Activated effector memory CD4-positive, alpha-beta T cell treated with Interleukin-2 at 50 U/mL for 16 hours (primary cell): ENCODE measurements at places on chromosomes 1 and 21.

DNA sequence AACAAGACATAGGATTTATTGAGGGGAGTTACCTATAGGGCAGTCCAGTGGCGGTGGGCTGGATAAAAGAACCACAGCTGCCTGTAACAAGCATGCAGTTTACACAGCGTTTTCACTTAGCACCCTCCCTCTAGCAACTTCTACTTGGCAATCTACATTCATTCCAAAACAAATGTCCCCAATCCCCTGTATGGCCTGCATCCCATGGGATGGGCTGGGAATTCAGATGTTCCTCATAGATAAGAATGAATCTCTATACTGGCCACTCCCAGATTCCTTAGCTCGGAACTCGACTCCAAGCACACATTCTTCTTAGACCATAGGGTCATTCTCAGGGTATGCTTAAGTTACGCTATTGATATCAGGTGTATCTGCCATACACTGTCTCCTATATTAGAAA, 33.3 kb downstream of the PCP4 start:
- no peak for DNase-seq

- DNase-seq: peak; percentile 14
These were observed 38.4 kb downstream of the TAS1R2 start for GRCh38 chr1:18820791-18821641.

GRCh38 chr1:85460555-85461088, 4.3 kb downstream of the DDAH1 start:
- no peak for DNase-seq

DNA sequence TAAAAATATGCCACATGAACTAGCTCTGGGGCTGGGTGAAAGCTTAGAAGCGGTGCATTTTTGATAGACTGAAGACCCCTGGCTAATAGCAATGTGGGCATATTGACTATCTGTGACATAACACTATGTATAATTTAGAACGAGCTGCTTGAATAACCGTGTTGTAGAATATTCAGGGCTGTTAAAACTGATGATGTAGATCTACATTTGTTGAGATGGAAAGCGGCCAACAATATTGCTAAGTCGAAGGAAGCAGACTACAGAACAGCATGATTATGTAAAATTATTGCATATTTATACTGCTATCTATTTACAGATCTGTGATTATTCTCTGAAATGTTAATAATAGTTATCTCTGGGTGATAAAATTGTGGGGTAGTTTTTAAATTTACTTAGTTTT, 41.1 kb upstream of the BCL10 start:
- DNase-seq: no peak

DNA sequence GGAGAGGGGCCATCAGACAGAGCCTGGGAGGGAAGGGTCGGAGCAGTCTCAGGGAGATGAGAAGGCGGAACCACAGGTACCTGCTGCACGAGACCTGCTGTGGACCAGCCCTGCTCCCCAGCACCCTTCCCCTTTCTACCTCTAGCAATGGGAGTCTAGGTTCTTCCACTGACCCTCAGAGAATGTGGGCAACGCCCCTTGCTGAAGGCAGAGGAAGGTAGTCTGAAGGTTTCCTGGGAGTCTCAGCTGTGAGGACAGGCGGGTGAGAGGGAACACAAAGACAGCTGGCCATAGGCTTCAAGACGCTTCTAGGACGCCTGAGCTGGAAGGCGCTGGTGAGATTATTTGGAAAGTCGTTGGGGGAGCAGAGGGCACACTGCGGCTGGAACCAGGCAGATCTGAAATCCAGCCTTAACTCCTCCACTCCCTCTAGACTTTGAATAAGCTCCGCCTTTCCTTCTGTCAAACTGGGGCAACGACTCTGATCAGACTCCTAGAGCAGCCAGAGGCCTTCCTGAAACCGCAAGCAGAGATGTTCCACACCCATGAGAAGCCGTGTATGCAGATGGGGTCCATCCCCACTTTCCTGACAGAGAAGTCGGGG, 18.1 kb downstream of the SLC45A3 start:
- DNase-seq: no peak

GRCh38 chr1:58249737-58250586, 296.6 kb downstream of the OMA1 start:
- no peak for DNase-seq

DNA sequence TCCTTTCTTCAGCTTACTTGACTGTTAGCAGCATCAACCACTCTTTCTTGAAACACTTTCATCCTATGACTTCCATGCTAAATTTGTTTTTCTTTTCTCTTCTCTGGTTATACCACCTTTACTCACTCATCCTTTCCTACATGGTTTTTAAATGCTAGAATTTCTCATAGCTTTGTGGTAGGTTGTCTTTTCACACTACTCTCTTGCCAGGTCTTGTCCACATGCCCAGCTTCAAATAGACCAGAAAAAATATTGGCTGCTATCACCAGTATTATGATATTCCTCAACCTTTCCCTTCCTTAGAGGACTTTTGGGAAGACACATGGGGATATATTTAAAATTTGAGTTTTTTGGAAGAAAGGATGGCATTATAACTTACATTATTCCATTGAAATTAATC, 48.8 kb downstream of the PPP1R12B start:
- DNase-seq: no peak

DNA sequence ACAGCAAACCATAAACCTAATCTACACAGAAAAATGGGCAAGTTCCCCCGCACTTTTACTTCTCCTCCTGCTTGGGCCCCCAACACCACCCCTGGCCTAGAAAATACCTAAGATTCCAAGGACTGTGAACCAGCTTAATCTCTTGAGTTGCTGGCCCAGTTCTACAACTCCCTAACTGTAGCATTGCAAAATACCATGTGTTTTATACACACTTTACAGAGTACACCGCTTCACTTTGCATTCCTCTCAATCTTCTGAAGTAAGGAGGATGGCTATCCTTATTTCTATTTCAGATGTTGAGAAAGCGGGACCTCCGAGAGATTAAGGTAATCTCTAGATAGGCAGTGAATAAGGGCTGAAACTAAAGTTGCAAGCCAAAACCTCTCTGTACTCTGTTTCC, 408.3 kb upstream of the NR5A2 start:
- no peak for DNase-seq

DNA sequence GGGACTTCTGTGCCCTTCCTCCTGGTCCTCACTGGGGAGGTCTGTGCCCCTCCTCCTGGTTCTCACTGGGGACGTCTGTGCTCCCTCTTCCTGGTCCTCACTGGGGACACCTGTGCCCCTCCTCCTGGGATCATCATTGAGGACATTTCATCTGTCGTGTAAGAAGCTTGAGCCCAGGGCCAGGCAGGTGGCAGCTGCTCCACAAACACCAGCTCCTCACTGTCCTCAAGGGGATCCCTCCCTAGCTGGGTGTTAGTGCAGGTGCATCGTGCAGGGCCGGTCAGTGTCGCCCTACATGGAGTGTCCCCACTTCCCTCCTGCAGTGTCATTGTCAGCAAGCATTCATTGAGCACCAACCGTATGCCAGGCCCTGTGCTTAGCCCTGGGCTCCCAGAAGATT, 312.7 kb downstream of the PTPRU start:
- no peak for DNase-seq

GRCh38 chr1:119336848-119337247, 31.7 kb upstream of the HAO2 start:
- no peak for DNase-seq

DNA sequence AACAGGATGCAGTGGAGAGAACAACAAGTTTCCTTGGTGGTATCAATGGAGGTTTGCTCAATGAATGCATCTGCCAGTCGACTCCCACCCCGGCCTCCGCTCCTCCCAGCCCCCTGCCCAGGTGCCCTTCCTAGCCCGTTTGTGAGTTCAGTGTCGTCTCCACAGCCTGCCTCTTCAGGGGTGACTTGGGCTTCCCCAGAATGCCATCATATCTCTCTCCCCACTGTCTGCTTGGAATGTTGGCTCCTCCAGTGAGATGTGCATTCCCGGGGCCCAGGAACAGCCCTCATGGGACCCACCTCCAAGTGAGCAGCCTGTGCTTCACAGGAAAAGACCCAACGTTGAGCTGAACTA, 30.5 kb downstream of the MATN1 start:
- DNase-seq: no peak

- DNase-seq: no peak
These were observed 30.4 kb downstream of the CDC14A start for GRCh38 chr1:100382657-100383056.

DNA sequence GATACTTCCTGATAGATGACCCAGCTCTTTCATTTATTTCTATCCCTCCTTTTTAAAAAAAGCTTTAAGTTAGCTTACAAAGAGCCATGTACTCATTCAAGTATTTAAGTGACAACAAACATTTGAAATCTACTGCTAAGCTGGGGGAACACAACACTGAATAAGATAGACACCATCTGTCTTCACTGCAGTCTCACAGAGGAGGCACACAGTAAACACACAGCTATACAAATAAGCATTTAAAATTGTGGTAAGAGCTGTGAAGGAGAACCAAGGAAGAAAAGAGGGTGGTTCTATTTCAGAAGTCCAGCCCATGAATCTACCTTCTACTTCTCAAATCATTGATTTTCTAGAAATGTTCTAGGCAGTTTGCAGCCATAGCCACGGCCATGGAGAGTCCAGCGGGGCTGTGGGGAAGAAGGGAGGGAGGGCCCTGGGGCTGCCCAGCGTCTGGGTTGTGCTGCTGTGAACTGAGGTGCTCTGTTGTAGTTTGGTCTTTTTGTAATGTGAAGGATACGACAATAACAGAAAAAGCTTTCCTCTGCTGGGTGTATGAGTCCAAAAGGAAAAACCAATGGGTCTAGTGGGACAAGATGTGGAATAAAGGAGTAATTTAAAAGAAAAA, 28.2 kb downstream of the PRDM2 start:
- no peak for DNase-seq

DNA sequence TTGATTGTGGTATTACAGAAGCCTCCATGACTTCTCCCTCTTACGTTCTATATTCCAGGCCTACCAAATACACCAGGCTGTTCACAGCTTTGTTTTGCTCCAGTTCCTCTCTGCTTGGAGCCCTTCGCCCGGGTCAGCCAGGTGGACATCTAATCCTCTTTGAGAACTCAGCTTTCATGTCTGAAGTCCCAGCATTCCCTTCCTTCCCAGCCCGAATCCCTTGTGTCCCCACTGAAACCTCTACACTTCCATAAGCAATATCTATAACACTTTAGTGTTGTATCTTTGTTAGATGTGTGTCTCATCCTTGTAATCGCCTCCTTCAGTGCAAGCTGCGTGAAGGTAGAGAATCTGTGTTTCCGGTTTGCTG, 1.9 kb downstream of the RNF11 start:
- no peak for DNase-seq

GRCh38 chr1:26181586-26182382, 4.5 kb downstream of the CNKSR1 start:
- DNase-seq: no peak

GRCh38 chr1:246680190-246680589, 44.0 kb upstream of the SCCPDH start:
- no peak for DNase-seq

DNA sequence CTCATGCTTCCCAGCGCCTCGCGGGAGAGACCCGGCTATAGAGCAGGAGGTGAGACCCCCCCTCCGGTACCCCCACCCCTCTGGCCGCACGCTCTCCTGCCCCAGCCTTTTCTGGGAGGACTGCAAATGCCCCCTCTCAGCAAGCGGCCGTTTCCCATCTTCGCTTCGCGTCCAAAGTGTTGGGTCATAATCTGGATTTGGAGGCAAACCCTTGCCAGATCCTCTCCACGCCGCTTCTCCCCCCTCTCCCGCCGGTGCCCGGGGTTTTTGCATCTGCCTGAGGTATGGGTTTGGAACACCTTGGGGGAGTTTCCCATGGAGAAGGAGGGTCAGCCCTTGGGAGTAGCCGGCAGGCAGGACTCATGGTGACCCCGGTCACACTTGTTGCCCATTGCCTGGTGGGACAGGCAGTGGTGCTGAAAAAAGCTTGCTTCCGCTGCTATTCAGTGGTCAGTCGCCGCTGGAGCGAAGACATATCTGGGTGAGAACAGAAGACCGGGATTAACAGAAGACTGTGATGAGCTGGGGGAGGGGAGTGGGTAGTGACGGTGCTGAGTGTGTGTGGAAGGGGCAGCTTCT, 935 bp downstream of the KCNK2 start:
- DNase-seq: no peak

GRCh38 chr1:201426479-201427310, 5.2 kb upstream of the TNNI1 start:
- no peak for DNase-seq

DNA sequence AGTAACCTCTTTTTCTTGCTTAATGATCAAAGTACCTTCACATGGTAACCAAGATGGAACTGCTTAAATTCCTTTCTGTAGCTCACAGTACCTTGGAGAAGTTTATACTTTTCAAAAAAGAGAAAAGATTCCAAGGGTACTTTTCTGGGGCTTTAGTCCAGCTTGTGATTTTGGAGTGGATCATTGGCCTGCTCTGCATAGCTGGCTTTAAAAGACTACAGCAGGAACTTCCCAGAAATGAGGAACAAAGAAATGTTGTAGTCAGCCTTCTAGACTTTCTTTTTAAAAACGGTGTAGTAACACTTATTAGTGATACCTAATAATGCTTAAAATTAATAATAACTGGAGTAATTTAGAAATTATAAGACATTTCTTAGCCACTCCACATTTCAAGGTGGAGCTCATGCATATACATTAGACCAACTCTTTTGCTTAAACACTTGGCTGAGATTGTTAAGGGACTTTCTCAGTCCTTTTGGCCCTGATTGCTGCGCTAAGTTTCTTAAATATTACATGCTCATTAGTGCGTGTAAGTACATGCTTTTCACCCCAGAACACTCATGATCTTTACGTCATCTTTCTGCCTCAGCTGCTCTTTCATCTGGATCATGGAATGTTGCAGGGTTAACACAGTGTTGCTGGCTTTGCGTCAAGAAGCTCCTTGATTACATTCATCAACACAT, 57.3 kb downstream of the SDCCAG8 start:
- no peak for DNase-seq

- no peak for DNase-seq
These were observed 54.7 kb upstream of the MAN1A2 start for GRCh38 chr1:117312453-117313138.
